ENCODE measurements at places on chromosomes 11 and 22.
A peak's percentile ranks its signal among the peaks of the same experiment; 100 is the strongest.

- DNase-seq = no peak
Measured at GRCh38 chr22:28574159-28574788, 105.4 kb downstream of the TTC28 start.

- no peak for DNase-seq
Measured at GRCh38 chr11:116980136-116980793, 118.0 kb downstream of the SIK3 start.

GRCh38 chr11:111770581-111771134 lies 4.5 kb upstream of the PPP2R1B start:
- DNase-seq = no peak

DNA sequence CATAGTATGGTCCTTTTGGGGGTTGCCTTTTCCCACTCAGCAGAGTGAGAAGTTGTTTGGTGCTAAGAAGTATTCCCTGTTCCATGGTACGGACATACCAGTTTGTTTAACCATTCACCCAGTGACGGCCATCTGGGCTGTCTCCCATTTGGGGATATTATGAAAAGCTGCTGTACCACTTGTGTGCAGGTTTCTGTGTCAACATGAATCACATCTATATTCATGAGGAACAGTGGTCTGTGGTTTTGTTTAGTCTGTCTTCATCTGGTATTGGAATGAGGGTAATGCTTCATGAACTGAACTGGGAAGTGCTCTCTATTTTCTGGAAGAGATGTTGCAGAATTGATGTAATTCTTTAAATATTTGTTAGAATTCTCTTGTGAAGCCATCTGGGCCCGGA lies 89.5 kb downstream of the TRMU start:
- DNase-seq = no peak

DNA sequence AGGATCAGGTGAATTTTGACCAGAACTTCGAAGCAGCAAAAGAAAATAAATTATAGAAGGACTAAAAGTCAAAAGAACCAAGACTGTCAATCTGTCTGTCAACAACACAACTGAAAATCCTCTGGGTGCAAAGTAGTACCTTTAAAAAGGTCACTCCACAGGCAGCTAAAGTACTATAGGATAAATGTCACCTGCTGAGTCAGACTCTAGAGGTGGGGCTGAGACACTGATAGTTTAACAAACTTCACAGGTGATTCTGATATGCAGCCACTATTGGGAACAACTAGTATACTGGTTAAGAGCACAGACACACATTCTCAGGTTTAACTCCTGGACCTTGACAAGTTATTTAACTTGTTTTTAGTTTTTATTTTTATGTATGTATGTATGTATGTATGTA lies 107.3 kb downstream of the FCHSD2 start:
- DNase-seq = no peak

- peak; percentile 45 for DNase-seq
Measured at GRCh38 chr11:2209900-2210321, 38.3 kb upstream of the TH start.
